ENCODE measurements at places on chromosomes 7 and 10. TPM values are rescaled to one million over a fixed set of nuclear protein-coding genes. Genes with fewer than 3 reads are reported as not detected.

GRCh38 chr10:28881171-28881882, 204.0 kb downstream of the BAMBI start:
- no peak for DNase-seq

DNA sequence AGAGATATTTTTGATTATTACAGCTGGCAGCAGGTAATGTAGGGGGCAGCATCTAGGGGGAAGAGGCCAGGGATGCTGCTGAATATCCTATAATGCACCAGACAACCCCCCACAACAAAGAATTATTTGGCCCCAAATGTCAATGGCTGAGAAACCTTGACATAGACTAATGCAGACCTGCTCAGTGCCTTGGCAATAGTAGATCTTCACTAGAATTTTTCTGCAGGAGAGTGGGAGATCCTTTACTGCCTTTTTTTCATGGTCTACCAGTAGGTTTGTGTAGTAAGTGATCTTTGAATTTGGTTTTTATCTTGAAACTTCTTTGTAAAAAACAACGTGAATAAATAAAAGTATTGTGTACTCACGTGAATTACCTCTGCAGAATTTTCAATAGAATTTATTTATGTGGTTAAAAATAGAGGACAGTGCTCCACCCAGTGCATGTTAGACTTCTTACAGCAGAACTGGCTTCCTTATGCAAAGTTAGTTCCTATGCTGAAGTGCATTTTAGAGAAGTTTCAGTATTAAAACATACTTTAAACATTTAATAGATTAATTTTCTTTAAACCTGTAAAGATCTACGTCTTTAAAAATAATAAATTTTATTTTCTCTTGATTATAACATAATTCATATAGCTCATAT, 199.6 kb upstream of the HDAC9 start:
- no peak for DNase-seq

GRCh38 chr10:86759073-86759672, 2.8 kb downstream of the BMPR1A start:
- DNase-seq: no peak

- DNase-seq: peak; percentile 27
Measured at GRCh38 chr7:16881844-16882243, at the start of gene AGR3. Gene AGR3, minus strand, starts transcription at chr7:16881983. Its CDS starts 3,365 bp downstream, at chr7:16878618.

DNA sequence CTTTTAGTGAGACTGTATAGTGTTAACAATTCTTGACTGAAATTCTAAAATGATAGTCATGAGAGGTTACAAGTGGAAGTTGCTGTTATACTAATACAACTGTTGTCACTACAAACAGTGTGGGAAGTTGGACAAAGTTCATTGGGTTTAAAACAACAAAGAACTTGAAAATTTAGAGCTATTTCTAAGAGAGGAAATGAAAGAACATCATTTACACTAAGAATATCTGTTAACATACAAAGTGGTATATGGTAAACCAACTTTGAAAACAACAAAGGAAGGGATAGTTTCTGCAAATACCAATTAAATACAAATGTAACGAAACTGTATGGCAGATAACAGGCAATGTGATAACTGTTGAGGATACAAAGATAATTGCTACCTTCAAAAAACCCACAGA, 11.6 kb downstream of the MTPN start:
- DNase-seq: no peak

DNA sequence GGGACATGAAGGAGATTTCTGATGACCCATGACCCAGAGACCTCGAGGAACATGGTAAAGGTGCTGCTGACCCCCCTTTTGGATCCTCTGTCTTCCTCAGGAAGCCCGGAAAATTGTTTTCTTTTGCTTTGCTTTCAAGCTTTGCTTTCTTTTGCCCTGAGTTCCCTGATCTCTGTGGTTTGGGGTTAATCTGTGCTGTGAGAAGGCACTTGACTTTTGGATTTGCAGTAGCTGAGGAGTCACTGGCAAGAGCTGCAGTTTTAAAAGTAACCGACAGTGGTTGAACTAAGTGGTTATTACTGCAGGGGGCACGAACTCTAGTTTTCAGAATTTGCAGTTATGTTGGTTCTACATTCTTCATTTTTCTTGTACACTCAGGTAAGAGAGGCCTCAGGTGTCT, 53.0 kb downstream of the PDZD8 start:
- no peak for DNase-seq

DNA sequence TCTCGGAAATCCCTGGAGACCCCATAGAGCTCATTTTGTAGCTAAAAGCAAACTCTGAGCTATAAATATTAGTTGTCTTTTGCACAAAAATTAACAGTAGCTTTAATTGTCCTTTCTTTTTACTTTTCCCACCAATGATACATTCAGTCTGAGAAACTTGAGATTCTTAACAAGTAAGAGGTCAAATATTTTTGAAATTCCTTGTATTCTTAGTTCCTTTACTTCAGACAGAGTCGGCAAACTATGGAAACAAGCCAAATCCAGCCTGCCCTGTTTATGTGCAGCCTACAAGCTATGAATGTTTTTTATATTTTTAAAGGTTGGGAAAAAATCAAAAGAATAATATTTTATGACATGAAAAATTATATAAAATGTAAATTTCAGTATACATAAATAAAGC, 146.6 kb downstream of the CTNNA3 start:
- no peak for DNase-seq

GRCh38 chr7:150322114-150322832, 882 bp upstream of the LRRC61 start:
- no peak for DNase-seq

- no peak for DNase-seq
Measured at GRCh38 chr10:17353568-17354300, 100.7 kb downstream of the ST8SIA6 start.

DNA sequence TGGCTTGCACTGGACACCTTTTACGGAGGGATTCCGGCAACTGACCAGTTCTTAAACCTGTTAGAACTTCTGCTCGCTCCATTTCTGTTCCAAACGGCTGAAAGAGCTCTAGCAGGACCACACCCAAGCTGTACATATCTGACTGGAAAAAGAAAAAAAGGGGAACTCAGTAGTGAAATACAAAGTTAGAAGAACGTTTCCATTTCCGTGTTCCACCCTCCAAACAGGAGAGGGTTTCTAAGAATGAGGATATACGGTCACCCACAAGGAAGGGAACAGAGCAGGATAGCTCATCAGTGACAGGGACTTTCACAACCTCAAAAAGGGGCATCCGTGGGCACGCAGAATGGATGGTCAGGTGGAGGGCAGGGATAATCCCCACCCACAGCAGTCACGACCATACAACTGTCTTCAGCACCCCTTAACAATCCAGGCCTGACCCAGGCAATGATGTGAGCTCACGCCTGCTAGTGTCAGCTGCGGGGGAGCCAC, 4.3 kb upstream of the ANKRD61 start:
- DNase-seq: no peak

DNA sequence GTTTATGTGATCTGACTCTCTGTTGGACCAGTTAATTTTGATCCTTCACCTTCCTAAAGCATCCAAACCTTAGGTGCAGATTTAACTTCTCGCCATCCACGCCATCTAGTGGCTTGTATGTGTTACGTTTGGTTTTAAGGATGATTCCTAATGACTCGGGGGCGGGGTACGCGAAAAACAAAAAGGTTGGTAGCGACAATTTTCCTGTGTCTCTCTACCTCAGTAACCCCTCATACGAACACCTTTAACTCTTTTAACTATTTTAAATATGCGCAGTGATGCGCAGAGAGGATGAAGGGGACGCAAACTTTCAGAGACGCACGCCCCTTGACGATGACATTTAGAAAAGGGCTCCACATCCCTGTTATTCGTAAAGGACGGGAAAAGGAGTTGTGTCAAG, 714 bp upstream of the KCND2 start:
- peak; percentile 56 for DNase-seq

GRCh38 chr7:22457471-22457870, 42.5 kb downstream of the STEAP1B start:
- no peak for DNase-seq

DNA sequence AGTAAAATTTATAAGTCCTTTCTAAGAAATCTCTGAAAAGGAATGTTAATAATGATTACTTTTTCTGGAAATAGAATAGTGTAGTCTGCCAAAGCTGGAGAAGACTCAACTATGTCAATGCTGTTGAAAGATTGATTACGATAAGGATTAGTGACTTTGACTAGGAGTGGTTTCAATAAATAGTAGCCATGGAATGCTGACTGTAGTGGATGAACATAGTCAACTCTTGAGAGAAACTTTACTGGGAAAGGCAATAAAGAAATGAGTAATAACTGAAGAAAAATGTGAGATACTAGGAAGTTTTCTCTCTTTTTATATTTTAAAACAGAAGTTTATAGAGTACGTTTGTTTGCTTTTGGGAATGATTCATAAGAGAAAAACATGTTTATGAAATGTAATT, 105.0 kb upstream of the CDK13 start:
- DNase-seq: no peak

- DNase-seq: no peak
Measured at GRCh38 chr10:43193496-43194080, 55.3 kb downstream of the CSGALNACT2 start.

GRCh38 chr10:34528320-34528719, 286.8 kb downstream of the PARD3 start:
- DNase-seq: no peak

- no peak for DNase-seq
Measured at GRCh38 chr7:35869810-35870209, 69.0 kb downstream of the SEPTIN7 start.

DNA sequence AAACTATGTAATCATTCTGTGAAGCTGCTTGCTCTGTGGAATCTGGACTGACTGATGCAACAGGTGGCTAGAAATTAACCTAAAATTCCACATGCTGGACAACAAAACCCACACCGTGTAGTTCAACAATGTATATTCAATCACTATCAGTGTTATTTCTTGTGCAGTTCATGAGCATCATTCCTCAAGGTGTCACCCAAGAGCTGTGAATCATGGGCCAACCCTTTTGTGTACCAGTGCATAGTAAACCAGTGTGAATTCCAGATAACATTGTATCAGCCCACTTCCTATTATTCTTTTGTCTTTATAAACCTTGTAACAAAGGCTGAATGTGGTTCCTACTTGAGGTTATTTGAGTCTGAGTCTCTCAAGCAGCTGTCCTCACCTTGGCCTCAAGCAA, 905.2 kb upstream of the ZNF722 start:
- no peak for DNase-seq

DNA sequence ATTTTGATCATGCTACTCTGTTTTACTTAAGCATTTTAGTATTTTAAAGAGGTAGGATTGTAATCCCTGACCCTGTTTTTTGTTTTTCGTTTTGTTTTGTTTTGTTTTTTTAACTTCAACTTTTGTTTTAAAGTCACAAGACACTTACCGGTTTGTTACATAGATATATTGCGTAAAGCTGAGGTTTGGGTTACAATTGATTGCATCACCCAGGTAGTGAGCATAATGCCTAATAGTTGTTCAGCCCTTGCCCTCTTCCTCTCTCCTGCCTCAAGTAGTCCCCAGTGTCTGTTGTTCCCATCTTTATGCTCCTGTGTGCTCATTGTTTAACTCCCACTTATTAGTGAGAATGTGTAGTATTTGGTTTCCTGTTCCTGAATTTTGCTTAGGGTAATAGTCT, 93.1 kb upstream of the TEX47 start:
- no peak for DNase-seq

- DNase-seq: no peak
Measured at GRCh38 chr10:88017781-88018180, 154.4 kb downstream of the PTEN start.

- peak; percentile 88 for DNase-seq
Measured at GRCh38 chr7:102912742-102913141, at the start of gene LRRC17. Gene LRRC17, plus strand, starts transcription at chr7:102913000. Its CDS starts 20,914 bp downstream, at chr7:102933914.

DNA sequence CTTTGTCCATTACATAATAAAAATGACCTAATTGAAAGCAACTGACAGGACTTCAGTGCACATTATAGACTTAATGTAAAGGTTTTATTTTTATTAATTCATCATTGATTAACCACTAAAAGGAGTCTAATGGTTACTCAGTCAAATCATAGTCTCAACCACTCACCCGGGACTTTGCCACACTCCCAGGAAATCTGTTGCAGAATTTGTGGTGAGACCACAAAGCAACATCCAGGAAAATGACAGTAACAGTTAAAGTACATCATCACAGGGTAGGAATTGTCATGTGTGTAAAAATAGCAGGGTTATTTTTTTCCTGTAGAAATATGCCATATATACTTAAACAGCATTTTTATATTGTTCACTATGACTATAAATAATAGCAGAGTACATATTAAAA, 6.3 kb upstream of the HGF start:
- DNase-seq: no peak

DNA sequence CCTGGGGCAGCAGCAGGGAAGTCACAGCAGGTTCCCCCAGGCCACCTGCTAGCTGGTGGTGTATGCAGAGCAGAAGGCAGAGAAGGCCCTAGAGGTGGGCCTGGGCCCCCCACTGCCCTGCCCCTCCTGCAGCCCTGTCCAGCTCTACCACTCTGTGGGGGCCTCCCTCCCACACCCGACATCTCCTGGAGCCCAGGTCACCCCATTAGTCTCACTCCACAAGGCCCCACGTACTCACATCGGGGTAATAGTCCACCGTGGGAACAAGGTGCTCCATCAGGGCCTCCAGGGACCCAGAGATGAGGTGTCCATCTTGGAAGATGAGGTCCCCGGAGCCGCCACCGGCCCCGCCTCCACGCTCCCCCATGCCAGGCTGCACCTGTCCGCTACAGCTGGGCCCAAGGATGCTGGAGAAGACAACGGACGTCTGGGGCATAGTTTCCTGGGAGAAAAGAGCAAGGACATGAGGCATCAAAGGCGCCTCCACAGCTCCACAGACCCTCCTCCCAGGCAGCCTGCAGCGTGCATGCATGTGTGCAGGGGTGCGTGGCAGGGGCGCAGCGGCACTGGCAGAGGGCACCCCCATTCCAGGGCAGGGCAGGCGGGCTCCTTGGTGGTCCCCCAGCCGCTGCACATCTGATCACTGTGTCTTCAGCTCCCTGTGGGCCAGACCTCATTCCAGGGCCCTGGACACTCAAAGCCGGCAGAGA, 61.0 kb downstream of the RASGEF1A start:
- DNase-seq: no peak

GRCh38 chr10:97916586-97916985, 66.9 kb downstream of the GOLGA7B start:
- DNase-seq: no peak

- no peak for DNase-seq
Measured at GRCh38 chr10:116612107-116612769, 8.5 kb upstream of the PNLIPRP2 start.

Gene HOXA7
- 22.7 TPM for polyA plus RNA-seq

Gene C10orf71
- polyA plus RNA-seq: 0.15 TPM

Gene IPMK
- polyA plus RNA-seq: 7.7 TPM

Gene CACNA2D1
- 33.9 TPM for polyA plus RNA-seq

Gene ARMC3
- 17.8 TPM for polyA plus RNA-seq

Gene ZNF22
- polyA plus RNA-seq: 85.8 TPM

Gene AKR1C4
- not detected for polyA plus RNA-seq

Data from left kidney (tissue), 8 donors.